ENCODE measurements at places on chromosomes 16 and 17. TPM values are rescaled to one million over a fixed set of nuclear protein-coding genes. Genes with fewer than 3 reads are reported as not detected.

Gene DPEP2
- total RNA-seq, result 1.7 TPM

Gene ZPBP2
- total RNA-seq, result not detected

Gene SDK2
- total RNA-seq, result 5.3 TPM

Gene TRPV2
- 33.4 TPM for total RNA-seq

Gene MYCBPAP
- total RNA-seq, result 1.8 TPM

GRCh38 chr16:60755907-60756306 is 1280.3 kb downstream of the CDH8 start:
- no peak for DNase-seq
- no peaks in the 10 kb centered on the region for H3K4me1 ChIP-seq
- H3K27ac ChIP-seq, result no peak overlapping the region
- H3K36me3 ChIP-seq, result no peaks in the 10 kb centered on the region

DNA sequence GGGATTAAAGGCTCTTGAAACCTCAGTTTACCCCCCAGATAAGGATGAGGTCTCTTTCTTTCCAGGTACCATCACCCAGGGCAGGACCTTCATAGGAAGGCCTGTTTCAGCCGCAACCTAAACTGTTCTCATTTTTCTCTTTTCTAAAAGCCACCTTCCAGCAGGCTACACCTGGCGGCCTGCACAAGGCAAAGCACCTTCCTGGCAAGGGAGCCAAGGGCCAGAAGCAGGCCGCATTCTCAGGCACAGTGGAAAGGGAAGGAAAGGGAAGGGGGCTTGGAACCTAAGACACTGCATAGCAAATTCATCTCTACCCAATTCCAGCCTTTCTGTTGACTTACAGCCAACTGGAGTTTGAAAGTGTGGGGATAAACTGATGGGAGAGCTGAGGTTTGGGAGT is 8.9 kb upstream of the NDEL1 start:
- no peaks in the 10 kb centered on the region for H3K36me3 ChIP-seq
- H3K27ac ChIP-seq, result no peak overlapping the region
- no peak overlapping the region for H3K4me3 ChIP-seq

Data from aorta (tissue), 5 donors.